ENCODE measurements at places on chromosomes 7 and 10. TPM values are rescaled to one million over a fixed set of nuclear protein-coding genes. Genes with fewer than 3 reads are reported as not detected.

The NODAL gene
- 0.67 TPM for polyA plus RNA-seq

DNA sequence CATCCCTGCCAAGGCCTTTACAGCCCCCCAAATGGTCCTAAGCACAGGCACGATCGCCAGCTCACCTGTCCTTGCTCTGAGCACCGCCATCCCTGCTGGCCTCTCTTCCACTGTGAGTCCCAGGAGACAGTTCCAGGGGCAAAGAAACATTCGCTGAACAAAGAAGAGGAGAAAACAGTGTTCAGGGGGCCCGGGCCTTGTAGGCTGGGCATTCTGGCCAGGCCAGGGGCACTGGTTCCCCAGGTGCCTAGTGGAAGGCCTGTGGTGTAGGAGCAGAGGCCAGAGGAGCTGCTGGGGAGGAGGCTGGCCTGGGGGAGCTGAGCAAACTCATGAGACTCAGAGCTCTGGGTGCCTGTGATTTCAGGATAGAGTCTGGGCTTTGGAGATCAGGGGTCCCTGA is 22.6 kb downstream of the AQP1 start:
- no peak for DNase-seq

DNA sequence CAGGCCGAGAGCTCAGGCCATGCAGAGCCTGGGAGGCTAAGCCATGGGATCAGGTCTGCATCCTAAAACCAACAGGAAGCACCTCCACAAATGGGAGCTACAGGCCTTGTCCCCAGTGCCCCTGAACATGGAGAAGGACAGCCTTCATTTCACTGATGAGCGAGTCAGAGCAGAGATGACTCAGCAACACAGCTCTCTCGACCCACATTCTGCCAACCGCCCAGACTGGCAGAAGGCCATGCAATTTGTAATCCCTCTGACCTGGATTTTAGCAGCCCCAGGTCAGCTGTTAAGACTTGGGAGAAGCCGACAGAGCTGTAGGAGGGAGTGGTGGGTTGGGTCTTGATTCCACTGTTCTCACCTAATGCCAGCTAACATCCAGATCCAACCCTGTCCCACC is 25.5 kb downstream of the VOPP1 start:
- DNase-seq, result no peak

DNA sequence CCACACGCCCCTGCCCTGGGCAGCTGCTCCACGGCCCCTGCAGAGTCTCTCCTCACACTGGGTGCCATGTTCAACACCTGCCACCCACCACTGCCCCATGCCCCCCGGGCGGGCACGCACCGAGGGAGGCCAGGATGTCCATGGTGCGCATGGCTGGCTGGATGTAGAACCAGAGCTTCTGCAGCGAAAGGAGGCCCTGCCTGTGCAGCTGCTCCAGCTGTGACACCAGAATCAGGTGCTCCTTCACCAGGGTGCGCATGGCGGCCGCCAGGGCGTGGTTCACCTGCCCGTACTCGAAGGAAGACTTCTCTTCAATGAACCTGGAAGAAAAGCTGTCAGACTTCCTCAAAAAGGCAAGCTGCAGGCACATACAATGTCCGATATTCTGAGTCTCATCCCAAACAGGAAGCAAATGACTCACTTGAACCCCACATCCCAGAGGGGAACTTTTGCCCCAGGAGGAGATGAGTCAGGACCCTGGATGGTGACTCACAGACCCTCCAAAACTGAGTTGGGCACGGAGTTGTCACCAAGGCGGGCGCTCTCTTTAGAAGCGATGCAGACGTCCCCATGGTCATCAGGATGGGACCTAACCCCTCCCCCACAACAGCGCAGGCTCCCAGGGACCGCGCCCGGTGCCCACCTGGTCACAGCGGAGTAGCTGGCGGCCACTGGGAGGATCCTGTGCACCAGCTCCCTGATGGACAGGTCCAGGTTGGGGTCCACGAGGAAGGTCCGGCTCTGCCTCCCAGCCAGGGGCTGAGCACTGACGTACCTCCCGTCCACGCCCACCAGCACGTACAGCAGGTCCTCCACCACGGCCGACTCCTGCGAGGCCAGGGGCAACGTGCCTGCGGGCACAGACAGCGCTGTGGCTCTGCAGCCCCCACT is 15.5 kb downstream of the TUBGCP2 start:
- DNase-seq, result no peak

GRCh38 chr7:55273186-55273980 is 91.8 kb upstream of the LANCL2 start:
- DNase-seq, result no peak

The TMEM236 gene
- 0.37 TPM for polyA plus RNA-seq

- DNase-seq, result no peak
These were observed 77.4 kb downstream of the MKI67 start for GRCh38 chr10:128048819-128049210.

DNA sequence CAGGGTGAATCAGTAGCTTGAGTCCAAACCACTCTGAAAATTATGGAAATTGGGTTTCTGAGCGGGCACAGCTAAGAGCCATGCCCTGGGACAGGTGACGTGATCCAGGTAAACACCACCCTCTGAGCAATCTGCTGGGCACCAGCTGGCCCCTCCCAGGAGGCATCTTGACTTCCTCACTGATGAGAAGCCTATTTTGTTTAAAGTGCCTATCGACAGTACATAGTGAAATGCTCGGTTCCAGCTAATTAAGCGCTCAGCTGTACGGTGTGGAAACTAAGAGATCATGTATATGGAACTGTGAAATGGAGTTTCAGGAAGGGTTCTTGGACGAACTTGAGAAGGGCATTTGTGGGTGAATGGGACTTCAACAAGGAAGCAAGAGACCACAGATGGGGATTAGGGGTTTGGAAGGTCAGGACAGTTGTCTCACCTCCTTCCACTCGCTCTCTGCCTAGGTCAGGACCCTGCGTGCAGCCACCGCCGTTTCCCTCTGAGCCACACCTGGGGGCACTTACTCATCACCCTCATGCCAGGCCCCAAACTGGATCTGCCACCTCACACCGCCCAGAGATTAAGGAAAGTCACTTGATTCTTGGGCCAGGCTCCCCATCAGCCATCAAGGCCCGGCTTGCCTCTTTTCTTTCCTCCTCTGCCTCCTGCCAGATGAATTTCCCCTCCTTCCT is 3.2 kb downstream of the ITPRIP start:
- DNase-seq, result no peak

DNA sequence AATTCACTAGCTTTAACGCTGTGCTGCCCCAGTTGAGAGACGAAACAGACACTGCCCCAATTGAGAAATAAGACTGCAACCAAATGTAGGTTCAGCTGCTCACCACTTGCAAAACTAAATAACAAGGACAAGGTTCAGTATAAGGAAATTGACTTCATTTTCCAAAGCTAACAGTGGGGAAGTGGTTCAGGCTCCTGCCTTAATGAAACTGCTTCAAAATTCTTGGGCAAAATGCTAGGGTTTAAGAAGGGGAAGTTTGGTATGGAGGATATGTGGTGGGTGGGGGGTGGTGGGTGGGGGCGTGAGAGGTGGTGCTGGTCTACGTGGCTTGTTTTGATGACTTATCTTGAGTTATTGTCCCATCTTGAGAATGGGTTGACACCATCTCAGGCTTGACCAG is 21.8 kb downstream of the MRPL32 start:
- no peak for DNase-seq

DNA sequence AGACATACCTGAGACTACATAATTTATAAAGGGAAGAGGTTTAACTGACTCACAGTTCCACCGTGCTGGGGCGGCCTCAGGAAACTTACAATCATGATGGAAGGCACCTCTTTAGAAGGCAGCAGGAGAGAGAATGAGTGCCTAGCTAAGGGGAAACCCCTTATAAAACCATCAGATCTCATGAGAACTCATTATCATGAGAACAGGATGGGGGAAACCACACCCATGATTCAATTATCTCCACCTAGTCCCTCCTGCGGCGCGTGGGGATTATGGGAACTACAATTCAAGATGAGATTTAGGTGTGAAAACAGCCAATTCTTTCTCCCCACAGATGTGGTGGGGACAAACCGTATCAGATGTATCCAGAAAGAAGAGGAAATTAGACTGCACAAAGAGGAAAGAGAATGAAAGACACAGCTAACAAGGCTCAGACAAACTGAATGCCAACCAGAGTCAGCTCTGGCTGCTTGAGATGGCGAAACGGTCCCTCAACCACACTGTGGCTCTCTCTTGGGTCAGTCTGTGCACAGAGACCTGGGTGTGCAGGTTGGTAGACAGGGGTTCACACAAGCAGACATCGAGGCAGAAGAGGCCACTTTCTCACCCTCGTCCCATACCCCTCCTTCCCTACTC is 375.6 kb downstream of the SFMBT2 start:
- no peak for DNase-seq

- no peak for DNase-seq
These were observed 95.9 kb downstream of the RGS10 start for GRCh38 chr10:119446441-119447277.

The ZNF727 gene
- polyA plus RNA-seq, result 0.32 TPM

The PTN gene
- 176 TPM for polyA plus RNA-seq

- DNase-seq, result no peak
These were observed 42.0 kb downstream of the MYL10 start for GRCh38 chr7:101586906-101587677.

The DYDC2 gene
- polyA plus RNA-seq, result 3.5 TPM

The SH3PXD2A gene
- polyA plus RNA-seq, result 32.0 TPM

DNA sequence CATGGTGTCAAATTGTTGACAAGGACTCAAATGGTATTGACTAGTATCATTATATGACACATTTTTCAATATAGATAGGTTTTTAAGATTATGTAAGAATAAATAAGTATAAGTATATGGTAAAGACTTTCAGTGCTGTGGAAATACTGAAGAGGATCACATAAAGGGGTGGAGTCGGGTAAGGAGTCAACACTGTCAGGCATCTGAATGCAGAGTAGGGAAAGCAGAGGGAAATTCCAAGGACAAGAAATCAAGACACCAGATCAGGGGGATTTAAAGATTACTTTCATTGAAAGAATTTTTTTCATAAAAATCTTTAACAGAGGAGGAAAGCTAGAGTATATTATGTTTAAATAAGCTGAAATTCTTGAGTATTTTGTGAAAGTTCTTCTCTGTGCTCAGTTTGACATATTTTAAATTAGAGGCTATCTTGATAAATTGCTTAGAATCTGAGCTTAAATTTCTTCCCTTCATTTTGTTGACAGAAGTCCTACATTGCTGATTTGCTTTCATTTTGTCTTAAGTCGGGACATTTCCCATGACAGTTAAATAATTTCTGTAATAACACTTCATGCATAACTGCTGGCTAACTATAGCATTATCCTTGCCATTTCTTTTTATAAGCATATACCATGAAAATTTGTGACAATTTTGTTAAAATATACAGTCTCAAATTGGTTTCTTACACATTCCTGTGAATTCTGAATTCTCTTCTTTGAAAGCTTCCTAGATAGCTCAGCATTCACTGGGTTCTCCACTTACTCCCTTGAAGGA is 244.3 kb downstream of the PRKG1 start:
- no peak for DNase-seq

GRCh38 chr7:90877201-90877600 is 281.1 kb downstream of the CDK14 start:
- no peak for DNase-seq

GRCh38 chr10:132450825-132451505 is 54.0 kb downstream of the PWWP2B start:
- DNase-seq, result no peak

The SORCS3 gene
- 4.2 TPM for polyA plus RNA-seq

- no peak for DNase-seq
These were observed 105.8 kb downstream of the ARHGAP22 start for GRCh38 chr10:48498940-48499510.

- DNase-seq, result no peak
These were observed 22.2 kb downstream of the MMS19 start for GRCh38 chr10:97475936-97476594.

DNA sequence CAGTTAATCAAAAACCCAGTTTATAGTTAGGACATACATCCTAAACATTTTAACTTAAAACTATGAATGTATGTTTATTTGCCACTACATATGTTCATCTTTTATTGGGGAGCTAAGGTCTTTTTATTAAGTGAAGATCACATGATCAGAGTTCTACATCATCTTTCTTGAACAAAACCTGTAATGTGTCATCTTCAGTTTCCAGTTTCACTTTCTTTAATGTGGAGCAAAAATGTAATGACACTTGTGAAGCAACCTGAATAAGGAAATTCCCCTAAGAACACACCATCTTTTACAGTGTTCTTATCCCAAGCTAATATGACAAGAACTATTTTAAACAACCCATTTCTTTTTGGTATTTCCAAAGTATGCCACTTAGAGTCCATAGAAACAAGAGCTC is 166.7 kb upstream of the BET1 start:
- DNase-seq, result no peak

GRCh38 chr7:21142081-21142480 is 285.8 kb upstream of the SP4 start:
- no peak for DNase-seq

The GIMAP5 gene
- 5.6 TPM for polyA plus RNA-seq

DNA sequence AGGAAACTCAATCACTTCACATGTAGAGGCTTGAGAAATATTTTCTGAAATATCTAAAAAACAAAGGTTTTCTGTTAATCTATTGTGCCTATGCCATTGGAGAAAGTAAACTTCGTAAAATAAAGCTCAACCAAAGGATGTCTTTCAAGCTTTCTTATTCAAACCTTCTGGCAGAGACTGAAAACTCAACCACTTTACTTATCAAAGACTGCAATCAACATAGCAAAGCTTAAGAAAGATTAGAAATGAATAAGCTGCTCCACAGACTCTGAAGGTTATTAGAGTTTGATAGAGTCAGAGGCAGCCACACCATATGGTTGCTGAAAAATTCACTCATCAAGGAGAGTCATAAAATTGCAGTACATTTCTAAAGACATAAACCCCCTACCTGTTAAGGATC is 245.8 kb upstream of the MEOX2 start:
- no peak for DNase-seq

DNA sequence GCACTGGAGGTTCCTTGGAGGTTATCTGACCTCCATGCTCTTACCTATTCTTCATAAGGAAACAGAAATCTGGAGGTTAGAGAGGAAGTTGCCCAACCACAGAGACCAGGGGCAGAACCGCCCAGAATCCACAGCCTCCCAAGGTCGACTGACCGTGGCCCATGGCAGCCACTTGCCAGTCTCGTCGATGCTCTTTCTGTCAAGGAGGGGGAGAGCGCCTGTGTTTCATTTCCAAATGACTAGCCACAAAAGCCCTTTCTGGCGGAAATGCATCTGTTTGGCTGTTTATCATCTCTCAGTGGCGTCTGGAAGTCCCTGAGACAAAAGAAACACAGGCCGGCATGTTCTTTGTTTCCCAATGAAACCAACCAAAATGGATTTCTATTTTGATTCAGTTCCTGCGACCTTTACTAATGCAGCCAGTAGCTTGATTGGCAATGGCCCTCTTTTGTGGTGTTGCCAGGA is 2.9 kb downstream of the RAMP3 start:
- DNase-seq, result no peak

DNA sequence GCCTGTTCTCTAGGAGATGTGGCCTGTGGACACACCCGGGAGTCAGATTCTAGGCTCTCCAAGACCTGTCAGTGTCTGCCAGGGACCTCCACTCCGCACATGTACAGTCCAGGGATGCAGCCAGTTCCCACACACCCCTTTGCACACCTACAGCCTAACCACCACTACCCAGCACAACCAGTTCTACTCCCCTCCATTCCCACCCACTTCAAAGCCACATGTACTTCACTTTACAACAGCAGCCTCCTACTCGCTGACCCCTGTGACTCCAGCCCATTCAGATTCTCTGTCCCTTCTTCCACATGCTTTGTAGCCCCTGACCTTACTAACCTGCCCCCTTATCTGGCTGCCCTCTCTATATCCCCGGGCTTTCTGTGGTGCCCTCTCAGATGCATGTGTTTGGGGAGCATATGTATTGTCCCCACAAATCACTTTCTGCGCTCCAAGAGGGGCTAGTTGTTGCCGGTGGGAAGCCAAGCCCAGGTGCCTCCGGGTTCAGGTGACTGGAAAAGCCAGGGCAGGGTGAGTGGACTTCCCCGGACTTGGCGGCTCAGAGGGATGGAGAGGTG is 7.2 kb downstream of the LBX1 start:
- DNase-seq, result no peak

GRCh38 chr10:13681528-13681927 is 94.8 kb downstream of the PRPF18 start:
- DNase-seq, result no peak

Measured in left kidney (tissue), 8 donors.